Central memory CD8-positive, alpha-beta T cell (primary cell): ENCODE measurements at places on chromosomes 7 and 10.

DNA sequence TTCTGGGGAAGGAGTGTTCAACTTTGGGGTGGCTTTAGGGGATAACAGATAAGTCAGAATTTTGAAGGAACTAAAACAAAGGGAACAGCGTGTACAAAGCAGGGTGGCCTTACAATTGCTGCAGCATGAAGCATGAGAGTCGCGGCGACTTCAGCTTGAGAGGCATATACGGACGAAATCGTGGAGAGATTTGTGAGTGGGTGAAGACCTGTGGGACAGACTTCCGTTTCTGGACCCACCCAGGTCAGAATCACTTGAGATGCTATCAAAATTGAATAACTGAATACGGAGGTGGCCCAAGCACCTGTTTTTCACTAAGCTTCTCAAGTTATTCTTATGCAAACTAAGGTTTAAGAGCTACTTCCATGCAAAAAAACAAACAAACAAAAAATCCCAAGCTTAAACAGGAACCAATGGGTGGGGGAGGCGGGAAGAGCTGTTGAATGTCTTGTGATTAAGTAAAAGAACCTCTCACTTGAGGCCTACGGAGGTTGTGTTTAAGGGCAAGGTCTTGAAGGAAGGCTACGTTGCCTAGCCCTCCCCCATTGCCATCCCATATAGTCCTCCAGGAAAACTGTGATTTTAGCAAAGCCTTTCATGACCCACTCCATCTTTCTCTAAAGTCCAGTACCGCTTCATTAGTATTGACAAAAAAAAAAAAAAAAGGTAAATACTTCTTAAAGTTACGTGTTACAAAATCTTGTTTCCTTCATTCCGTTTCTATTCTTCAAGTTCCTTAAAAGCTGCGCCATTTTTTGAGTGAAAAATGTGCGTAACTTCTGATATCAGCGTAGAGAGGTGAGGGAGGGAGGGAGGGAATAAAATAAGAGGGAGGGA lies 1.3 kb upstream of the TRIM24 start:
- no peak for DNase-seq

GRCh38 chr7:12422554-12423320 lies 19.1 kb upstream of the VWDE start:
- DNase-seq, result no peak

- DNase-seq, result no peak
Observed at GRCh38 chr7:74175340-74175739, 1.2 kb downstream of the EIF4H start.

GRCh38 chr7:155470186-155470487 lies 12.2 kb downstream of the EN2 start:
- DNase-seq, result no peak

- DNase-seq, result no peak
Observed at GRCh38 chr7:200290-200689, 7.9 kb downstream of the FAM20C start.

DNA sequence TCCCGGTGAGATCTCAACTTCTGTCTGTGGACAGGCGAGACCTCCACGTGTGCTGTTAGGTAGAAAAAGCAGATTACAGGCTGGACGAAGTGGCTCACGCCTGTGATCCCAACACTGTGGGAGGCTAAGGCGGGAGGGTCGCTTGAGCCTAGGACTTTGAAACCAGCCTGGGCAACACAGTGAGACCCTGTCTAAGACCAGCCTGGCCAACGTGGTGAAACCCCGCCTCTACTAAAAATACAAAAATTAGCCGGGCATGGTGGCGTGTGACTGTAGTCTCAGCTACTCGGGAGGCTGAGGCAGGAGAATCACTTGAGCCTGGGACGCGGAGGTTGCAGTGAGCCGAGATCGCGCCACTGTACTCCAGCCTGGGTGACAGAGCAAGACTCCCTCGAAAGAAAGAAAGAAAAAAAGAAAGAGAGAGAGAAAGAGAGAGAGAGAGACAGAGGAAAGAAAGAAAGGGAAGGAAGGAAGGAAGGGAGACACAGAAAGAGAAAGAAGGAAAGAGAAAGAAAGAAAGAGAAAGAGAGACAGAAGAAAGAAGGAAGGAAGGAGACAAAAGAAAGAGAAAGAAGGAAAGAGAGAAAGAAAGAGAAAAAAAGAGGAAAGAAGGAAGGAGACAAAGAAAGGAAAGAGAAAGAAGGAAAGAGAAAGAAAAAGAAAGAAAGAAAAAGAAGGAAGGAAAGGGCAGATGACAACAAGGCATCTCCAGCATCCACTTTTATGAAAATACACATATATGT lies 29.6 kb upstream of the SUN1 start:
- no peak for DNase-seq

- DNase-seq, result no peak
Observed at GRCh38 chr10:23742807-23743206, 303.9 kb downstream of the OTUD1 start.

GRCh38 chr10:14740684-14741247 lies 33.9 kb downstream of the FAM107B start:
- no peak for DNase-seq

GRCh38 chr7:121795736-121796135 lies 77.2 kb upstream of the PTPRZ1 start:
- no peak for DNase-seq

GRCh38 chr10:104734433-104734832 lies 93.3 kb downstream of the SORCS3 start:
- no peak for DNase-seq

GRCh38 chr7:102412548-102412947 lies 16.4 kb downstream of the PRKRIP1 start:
- DNase-seq, result peak; percentile 24

GRCh38 chr7:159030490-159031134 lies 114.1 kb downstream of the VIPR2 start:
- peak; percentile 6 for DNase-seq

- DNase-seq, result no peak
Observed at GRCh38 chr10:109962247-109962646, 38.9 kb upstream of the XPNPEP1 start.

DNA sequence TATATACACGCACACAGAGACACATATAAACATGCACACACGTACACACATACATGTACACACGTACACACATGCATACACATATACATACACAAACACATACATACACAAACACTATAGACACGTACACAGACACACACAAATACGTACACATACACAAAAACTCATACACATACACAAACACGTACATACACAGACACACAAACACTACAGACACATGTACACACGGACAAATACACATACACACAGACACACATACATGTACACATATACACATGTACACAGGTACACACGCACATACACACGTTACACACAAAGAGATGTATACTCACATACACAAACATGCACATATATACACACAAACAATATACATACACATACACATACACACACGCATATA lies 35.2 kb upstream of the GTF2IRD1 start:
- DNase-seq, result no peak

GRCh38 chr10:123165445-123166072 lies 11.4 kb downstream of the BUB3 start:
- no peak for DNase-seq

DNA sequence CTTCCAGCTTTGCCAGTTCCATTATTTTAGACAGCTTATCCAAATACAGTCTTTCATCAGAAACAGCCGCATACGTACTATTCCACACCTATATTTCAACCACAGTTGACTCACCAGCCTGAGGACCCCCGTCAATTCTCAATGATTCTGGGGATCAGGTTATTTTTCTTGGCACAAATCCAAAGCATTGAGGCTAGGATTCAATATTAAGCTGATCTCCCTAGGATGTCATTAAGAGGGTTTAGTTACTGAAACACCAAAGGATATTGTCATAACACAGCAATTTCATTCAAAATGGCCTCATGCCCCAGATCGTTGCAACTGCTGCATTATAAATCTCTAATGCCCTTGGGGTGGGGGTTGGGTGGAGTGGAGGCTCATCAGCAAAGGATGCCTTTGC lies 214.6 kb downstream of the PTEN start:
- DNase-seq, result no peak

- no peak for DNase-seq
Observed at GRCh38 chr10:83142074-83142563, 997.2 kb upstream of the GHITM start.

GRCh38 chr7:148697256-148698006 lies 1.3 kb upstream of the CUL1 start:
- DNase-seq, result no peak

GRCh38 chr10:52864201-52865106 lies 91.9 kb upstream of the MBL2 start:
- no peak for DNase-seq

DNA sequence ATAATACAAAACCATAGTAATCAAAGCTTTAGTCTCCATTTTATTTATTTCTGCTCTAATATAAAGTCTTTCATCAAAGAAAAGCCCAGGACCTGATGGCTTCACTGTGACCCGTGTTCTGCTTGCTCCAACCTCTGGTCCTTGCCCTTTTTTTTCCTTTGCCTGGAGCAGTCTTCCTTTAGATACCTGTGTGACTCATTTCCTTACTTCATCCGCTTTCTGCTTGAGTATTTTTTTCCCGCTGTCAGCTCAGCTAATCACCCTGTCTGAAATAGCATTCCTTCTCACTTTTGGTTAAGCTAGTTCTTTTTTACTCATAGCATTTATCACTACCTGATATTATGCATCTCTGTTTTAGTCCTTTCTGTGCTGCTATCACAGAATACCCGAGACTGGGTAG lies 194.8 kb downstream of the ABCA13 start:
- no peak for DNase-seq

DNA sequence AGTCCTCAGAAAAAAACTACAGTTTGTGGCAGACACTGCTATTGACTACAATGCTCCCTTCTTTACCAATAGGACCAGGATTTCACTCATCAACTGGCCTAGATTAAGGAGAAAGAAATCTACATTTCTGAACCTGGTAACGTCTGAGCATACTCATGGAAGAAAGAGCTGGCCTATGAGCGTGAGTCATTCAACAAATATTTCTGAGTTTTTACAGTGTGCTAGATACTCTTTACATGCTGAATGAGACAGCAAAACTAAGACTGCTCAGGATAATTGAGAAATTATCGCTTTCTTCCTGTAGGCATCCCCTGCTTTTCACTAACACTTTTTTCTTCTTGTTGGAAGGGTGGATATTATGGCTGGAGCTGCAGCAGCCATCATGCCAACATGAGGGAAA lies 609.7 kb downstream of the TNS3 start:
- DNase-seq, result no peak

- DNase-seq, result no peak
Observed at GRCh38 chr7:116552602-116553001, 27.8 kb downstream of the CAV1 start.

- DNase-seq, result no peak
Observed at GRCh38 chr7:2247141-2247995, 5.3 kb downstream of the NUDT1 start.

GRCh38 chr10:97981816-97982215 lies 48.6 kb downstream of the CRTAC1 start:
- no peak for DNase-seq

DNA sequence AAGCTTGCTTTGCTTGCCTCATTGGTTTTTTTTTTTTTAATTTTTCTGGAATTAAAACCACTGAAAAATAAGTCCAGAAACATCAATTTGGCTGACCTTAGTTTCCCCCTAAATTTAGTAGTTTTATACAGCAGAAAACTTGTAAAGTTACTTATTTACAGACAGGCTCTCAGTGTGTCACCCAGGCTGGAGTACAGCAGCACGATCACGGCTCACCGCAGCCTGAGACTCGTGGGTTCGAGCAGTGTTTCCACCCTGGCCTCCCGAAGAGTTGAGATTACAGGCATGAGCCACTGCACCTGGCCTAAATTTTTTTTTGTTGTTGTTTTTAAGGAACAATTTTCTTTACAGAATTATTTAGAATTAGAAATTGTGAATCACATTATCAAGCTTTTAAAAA lies 250.5 kb downstream of the SDK1 start:
- no peak for DNase-seq

DNA sequence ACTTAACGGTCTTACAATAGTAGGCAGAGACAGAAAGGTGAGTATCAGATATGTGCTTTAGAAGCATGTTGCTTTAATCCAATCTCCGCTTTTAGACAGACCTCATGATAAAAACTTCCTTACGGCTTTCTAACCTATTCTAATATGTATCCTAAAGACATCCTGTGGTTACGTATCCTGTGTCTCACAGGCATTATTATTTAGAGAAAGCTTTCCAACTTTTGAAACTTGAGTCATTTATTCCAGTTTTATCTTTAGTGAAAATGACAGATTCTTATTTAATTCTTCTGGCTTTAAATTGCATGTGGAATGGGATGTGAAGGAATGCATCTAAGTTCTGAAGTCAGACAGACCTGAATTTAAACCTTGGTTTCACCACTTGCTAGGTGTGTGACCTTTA lies 118.9 kb downstream of the OTUD1 start:
- DNase-seq, result no peak

DNA sequence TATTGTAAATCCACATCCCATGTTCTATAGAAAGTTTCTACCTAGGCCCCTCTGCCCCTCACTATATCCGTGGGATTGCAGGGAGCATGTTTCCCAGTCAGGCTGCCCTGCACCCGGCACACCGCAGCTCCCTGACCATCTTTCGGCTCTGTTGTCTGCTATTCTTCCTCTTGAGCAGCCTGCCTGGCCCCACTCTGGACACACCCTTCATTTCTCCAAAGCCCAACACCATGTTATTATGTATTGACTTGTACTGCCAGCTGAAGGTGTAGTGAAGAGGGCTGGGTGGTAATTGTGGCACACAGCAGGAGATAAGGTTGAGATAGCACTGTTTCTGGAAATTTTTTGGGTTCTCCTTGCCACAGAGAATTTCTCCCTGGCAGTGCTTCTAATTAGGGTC lies 9.8 kb downstream of the LRMDA start:
- DNase-seq, result no peak

- no peak for DNase-seq
Observed at GRCh38 chr10:109696981-109697775, 226.1 kb downstream of the XPNPEP1 start.

GRCh38 chr7:101782896-101783295 lies 34.5 kb upstream of the CUX1 start:
- no peak for DNase-seq

GRCh38 chr7:158419238-158419785 lies 168.3 kb downstream of the PTPRN2 start:
- DNase-seq, result no peak

- DNase-seq, result no peak
Observed at GRCh38 chr7:68362745-68363518, 1235.3 kb upstream of the AUTS2 start.

DNA sequence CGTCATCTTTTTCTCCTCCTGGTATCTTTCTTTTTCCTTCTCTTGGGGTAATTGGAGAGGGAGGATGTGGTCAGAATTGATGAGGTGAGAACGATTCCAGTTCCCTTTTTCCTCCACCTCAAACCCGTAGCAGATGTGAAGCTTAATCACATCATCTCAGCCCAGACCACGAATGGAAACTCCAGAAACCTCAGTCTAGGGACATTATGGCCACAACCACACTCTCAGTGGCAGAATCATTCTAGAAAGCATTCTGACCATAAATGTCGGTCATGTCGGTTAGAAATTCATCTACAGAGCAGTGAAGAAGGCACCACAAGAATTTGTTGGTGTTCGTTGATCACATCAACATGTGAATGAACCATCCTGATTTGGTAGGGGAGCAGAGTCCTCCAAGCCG lies 78.7 kb downstream of the GATA3 start:
- no peak for DNase-seq

- no peak for DNase-seq
Observed at GRCh38 chr7:151087245-151088018, 1.2 kb downstream of the AGAP3 start.

GRCh38 chr7:57199252-57199651 lies 67.0 kb upstream of the ZNF479 start:
- no peak for DNase-seq

- DNase-seq, result no peak
Observed at GRCh38 chr7:48130658-48131108, 40.6 kb upstream of the ABCA13 start.
